Transverse colon (tissue), 4 donors: ENCODE measurements at places on chromosomes 6 and 20.

DNA sequence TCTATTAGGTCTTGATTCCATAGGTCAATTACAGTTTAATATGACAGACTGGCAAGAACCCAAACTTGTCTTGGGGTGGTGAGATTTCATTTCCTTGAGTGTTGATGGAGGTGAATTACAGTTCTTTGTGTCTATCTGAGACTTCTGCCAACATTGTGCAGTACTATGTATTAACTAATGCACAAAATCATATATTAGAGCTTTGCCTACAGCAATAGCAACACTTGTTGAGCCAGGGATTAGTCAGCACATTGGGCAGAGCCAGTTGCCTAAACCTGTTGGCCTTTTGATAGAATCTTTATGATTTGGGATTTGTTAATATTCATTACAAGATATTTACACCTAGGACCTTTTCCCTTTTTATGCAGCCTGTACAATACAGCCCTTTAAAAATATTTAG, 135.3 kb upstream of the CENPW start:
- DNase-seq: no peak

DNA sequence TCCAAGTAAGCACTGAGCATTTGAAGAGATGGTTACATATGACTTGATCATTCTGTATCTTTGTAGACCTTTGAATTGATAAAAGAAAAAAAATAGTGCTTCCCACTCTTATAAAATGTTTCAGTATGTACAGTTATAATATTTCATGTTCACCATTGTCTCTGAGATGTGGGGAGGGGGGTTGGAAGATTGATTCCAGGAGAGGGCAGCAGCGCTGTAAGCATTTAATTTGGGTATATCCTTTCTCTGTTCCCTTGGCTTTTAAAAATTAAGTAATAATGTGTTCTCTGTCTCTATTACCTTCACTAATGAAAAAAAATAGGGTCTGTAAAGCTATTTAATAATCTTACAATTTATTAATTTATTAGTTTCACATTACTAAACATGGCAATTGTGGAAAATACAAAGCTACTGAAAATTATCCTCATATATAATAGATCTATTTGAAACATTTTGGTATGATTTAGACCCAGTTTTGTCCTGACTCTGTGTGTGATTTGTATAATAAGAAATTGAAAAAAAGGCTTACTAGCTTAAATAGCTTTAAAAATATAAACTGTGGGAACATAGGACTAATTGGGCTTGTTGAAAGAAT, 341.2 kb downstream of the CDKAL1 start:
- no peak for DNase-seq

DNA sequence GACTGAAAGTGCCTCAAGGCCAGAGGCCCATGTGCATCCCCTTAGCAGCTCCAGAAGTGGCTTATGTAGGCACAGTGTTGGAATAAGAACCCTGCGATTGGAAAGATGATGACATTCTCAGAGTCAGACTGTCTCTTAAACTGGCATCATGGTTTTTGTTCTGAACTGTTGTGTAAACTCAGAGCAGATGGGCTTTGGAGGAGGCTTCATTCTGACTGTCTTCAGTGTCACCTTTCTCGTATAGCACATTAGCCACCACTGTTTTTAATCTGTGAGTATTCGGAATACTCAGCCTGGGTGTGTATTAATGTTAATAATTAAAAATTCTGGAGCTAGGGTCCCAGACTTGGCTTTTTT, 140.9 kb downstream of the JARID2 start:
- DNase-seq: no peak

GRCh38 chr6:5950361-5950785, 56.4 kb downstream of the NRN1 start:
- no peak for DNase-seq
